ENCODE measurements at places on chromosomes 7 and 10.
A peak's percentile ranks its signal among the peaks of the same experiment; 100 is the strongest.

GRCh38 chr10:100793055-100793454, 47.7 kb downstream of the PAX2 start:
- no peak for DNase-seq

- no peak for DNase-seq
These were observed 51.1 kb downstream of the GNA12 start for GRCh38 chr7:2792856-2793487.

DNA sequence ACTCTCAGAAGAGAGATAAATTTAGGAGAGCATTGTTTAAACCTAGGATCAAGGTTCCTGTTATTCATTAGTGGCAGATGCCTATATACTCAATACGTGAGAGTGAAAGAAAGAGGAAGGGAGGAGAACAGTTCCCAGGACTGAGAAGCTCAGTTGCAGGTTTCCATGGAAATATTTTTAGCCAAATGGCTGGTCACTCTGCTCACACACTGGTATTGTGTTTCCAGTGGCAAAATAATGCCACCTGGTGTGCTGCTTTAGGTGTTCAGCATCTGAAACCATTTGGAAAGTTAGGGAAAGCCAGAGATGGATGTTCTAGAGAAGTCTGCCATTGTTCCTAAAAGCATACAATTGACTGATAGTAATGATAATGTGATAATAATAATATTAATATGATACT, 827.7 kb downstream of the SORCS3 start:
- DNase-seq, result no peak

GRCh38 chr7:88057655-88058054, 123.6 kb downstream of the ADAM22 start:
- no peak for DNase-seq

- DNase-seq, result no peak
These were observed 35.1 kb upstream of the AKR1C2 start for GRCh38 chr10:5038733-5039132.

- DNase-seq, result no peak
These were observed 167.6 kb downstream of the ARL4A start for GRCh38 chr7:12855036-12855435.

- DNase-seq, result no peak
These were observed 101.4 kb downstream of the MAD1L1 start for GRCh38 chr7:2131341-2131740.

GRCh38 chr10:44511601-44512000, 126.7 kb upstream of the CXCL12 start:
- no peak for DNase-seq

- peak; percentile 21 for DNase-seq
These were observed 604.9 kb downstream of the LRMDA start for GRCh38 chr10:76036111-76036940.

GRCh38 chr7:50743016-50743415, 39.7 kb downstream of the GRB10 start:
- DNase-seq, result no peak

DNA sequence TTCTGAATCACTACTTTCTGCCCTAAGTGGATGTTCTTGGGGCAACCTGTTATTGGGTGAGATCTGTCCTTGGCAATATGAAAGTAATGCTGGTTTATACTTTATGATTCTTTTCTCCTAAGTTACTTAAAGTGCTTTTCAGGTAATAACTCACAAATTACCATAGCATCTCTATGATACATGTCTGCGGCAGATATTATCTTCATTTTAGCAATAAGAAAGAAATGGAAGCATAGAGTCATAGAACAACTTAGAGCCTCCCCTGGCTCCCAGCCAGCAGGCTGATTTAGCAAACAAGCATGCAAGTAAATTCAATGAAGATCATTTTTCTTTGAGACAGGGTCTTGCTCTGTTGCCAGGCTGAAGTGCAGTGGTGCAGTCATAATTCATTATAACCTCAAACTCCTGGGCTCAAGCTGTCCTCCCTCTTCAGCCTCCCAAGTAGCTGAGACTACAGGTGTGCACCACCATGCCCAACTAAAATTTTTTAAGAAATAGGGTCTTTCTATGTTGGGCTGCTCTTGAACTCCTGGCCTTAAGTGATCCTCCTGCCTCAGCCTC, 38.1 kb upstream of the GRM8 start:
- DNase-seq, result no peak

DNA sequence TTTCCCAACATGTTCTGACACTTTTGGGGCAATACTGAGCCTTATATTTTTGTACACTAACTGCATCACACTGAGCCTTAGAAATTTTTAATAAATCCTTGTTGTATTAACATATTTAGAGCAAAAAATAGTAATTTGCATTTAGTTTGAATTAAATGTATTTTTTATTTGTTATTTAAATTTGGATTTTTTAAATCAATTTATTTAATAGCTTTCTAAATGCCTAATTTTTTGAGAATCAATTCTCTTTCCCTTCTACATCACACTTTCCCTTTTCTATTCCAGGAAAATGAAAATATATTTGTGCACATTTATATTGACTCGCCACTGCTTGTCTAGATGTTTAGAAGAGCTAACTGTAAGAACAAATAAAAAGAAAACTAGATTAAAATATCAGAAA, 414.6 kb upstream of the POM121L12 start:
- DNase-seq, result no peak
